Activated naive CD4-positive, alpha-beta T cell treated with anti-CD3 and anti-CD28 coated beads, Interleukin-2, amount 10 ng/mL, durations not matched to agents 7 days and 5 days (primary cell): ENCODE measurements at places on chromosomes 4 and X.

- no peak overlapping the region for H3K4me3 ChIP-seq
- DNase-seq = no peak
- no peaks in the 10 kb centered on the region for H3K4me1 ChIP-seq
- no peaks in the 10 kb centered on the region for H3K27me3 ChIP-seq
- H3K27ac ChIP-seq = no peak overlapping the region
Observed at GRCh38 chrX:34147345-34147744, 15.2 kb upstream of the FAM47A start.

DNA sequence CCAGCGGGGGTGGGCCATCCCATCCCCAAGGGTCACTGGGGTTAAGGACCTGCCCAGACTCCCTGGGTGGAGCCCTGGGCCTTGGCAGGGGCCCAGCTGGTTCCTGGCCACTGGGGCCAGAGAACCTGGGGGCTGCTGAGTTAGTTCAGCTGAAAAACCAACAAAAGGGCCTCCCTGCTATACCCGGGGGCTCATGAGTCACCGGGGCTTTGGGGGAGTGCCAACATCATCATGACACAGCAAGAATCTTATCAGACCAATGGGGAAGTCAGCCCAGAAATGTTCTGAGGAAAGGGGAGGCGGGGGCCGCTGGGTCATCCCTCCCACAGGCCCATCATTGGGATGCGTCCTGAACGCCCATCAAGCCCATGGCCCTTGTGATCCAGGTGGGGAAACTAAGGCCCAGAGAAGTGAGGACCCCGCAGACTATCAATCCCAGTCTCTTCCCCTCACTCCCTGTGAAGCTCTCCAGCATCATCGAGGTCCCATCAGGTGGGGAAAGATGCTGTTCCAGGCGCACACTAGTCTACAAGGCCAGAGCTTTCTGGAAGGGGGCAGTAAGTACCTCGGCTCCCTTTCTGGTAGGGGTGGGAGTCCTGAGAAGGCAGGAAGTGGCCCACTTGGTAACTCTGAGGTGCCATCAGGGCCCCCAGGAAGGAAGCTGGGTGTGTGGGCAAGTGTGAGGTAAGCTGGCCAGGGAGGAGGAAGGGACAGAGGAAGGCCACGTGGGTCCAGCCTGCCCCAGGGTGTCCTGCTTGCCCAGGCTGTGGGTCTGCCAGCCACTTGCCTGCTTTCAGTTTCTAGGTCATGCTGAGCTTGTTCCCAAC lies 4.5 kb downstream of the G6PD start:
- H3K4me3 ChIP-seq = peak overlapping the region; percentile 57
- peaks cover 43% of the 10 kb centered on the region for H3K4me1 ChIP-seq
- DNase-seq = no peak
- peaks cover 17% of the 10 kb centered on the region for H3K36me3 ChIP-seq

GRCh38 chrX:91108761-91109160 lies 325.9 kb upstream of the PABPC5 start:
- no peak for DNase-seq
- H3K36me3 ChIP-seq = no peaks in the 10 kb centered on the region
- H3K4me3 ChIP-seq = no peak overlapping the region
- no peaks in the 10 kb centered on the region for H3K27me3 ChIP-seq
- no peak overlapping the region for H3K27ac ChIP-seq

GRCh38 chr4:96407225-96407624 lies 567.3 kb downstream of the PDHA2 start:
- no peak overlapping the region for H3K27ac ChIP-seq
- no peaks in the 10 kb centered on the region for H3K4me1 ChIP-seq
- H3K27me3 ChIP-seq = no peaks in the 10 kb centered on the region
- no peak for DNase-seq

DNA sequence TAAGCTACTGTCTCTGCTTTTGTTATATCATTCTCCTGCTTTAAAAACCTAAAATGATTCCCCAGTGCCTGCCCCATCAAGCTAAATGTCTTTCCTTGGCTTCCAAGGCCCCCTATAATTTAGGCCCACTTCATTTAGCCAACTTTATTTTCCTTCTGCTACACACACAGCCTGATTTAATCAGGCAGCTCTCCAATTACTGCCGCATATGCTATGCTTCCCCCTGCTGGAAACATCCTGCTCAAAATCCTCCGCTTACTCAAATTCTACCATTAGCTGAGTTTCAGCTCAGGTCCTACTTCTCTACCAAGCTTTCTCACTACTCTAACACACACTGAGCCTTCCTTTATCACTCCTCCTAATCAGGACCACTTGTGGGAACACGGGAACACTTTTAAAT lies 17.0 kb downstream of the LAMP2 start:
- H3K4me3 ChIP-seq = no peak overlapping the region
- peak overlapping the region; percentile 5 for H3K27ac ChIP-seq
- H3K27me3 ChIP-seq = no peaks in the 10 kb centered on the region
- peaks cover 26% of the 10 kb centered on the region for H3K4me1 ChIP-seq
- H3K36me3 ChIP-seq = peaks cover 29% of the 10 kb centered on the region

DNA sequence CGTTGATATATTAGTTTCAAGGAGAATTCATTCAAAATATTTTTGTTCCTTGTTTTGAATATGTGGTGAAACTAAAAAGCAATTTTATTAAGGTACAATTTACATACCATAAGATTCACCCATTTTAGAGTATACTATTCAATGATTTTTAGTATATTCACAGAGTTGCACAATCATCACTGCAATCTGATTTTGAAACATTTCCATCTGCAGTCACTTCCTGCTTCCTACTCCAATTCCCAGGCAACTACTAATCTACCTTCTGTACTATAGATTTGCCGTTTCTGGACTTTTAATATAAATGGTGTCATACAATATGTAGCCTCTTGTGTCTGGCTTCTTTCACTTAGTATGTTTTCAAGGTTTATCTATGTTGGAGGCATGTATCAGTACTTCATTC lies 71.3 kb downstream of the SLC9A7 start:
- no peaks in the 10 kb centered on the region for H3K36me3 ChIP-seq
- H3K4me3 ChIP-seq = no peak overlapping the region
- no peak for DNase-seq

- H3K4me3 ChIP-seq = no peak overlapping the region
- peak overlapping the region; percentile 60 for H3K27ac ChIP-seq
- peaks cover 32% of the 10 kb centered on the region for H3K4me1 ChIP-seq
- H3K27me3 ChIP-seq = no peaks in the 10 kb centered on the region
- no peak for DNase-seq
Observed at GRCh38 chr4:119238068-119238722, 25.7 kb downstream of the USP53 start.

DNA sequence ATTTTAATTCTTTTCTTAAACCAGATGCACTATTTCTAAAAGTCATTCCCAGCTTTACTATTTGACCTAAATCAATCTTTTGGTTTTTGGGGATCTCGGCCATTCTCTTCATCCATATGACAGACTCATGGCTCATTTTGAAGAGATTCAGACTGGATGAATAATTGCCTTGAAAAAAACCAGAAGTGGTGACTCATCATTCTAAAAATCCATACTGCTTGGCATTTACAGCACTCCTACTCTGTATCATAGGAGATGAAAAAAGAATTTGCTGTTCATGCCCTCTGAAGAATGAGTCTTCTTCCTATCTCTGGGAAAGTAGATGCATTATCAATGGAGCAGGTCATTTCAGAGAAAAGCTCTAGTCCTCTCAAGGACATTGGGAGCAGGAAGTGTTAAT lies 220.5 kb upstream of the RPS6KA3 start:
- no peaks in the 10 kb centered on the region for H3K36me3 ChIP-seq
- H3K27ac ChIP-seq = no peak overlapping the region
- no peak overlapping the region for H3K4me3 ChIP-seq
- H3K27me3 ChIP-seq = peaks cover under 1% of the 10 kb centered on the region
- no peak for DNase-seq
- H3K4me1 ChIP-seq = no peaks in the 10 kb centered on the region

- peaks cover 37% of the 10 kb centered on the region for H3K27me3 ChIP-seq
- H3K27ac ChIP-seq = no peak overlapping the region
- no peak for DNase-seq
- H3K4me1 ChIP-seq = peaks cover 5% of the 10 kb centered on the region
- no peaks in the 10 kb centered on the region for H3K36me3 ChIP-seq
- H3K4me3 ChIP-seq = no peak overlapping the region
Observed at GRCh38 chrX:72060196-72060920, 71.4 kb downstream of the RTL5 start.

- H3K27ac ChIP-seq = no peak overlapping the region
- H3K4me3 ChIP-seq = no peak overlapping the region
- H3K36me3 ChIP-seq = no peaks in the 10 kb centered on the region
- H3K4me1 ChIP-seq = peaks cover 34% of the 10 kb centered on the region
Observed at GRCh38 chr4:122759639-122760310, 27.3 kb downstream of the BBS12 start.

DNA sequence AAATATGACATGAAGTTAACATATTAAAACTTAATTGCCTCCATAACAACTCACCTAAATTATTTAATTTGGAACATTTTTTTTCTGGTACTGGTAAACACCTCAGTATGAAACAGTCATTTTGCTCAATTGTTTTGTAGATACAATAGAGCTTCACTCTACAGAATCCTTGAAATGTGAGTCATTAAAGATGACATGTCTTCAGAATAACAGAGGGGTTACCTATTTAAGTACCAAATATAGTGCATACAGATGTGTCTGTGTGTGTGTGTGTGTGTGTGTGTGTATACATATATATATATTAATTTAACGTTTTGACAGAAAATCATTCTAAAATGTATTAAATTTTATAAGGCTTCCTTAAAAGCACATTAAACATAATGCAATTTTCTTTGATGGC lies 297.6 kb downstream of the INPP4B start:
- H3K4me1 ChIP-seq = peaks cover 44% of the 10 kb centered on the region
- no peak for DNase-seq
- H3K27me3 ChIP-seq = no peaks in the 10 kb centered on the region

DNA sequence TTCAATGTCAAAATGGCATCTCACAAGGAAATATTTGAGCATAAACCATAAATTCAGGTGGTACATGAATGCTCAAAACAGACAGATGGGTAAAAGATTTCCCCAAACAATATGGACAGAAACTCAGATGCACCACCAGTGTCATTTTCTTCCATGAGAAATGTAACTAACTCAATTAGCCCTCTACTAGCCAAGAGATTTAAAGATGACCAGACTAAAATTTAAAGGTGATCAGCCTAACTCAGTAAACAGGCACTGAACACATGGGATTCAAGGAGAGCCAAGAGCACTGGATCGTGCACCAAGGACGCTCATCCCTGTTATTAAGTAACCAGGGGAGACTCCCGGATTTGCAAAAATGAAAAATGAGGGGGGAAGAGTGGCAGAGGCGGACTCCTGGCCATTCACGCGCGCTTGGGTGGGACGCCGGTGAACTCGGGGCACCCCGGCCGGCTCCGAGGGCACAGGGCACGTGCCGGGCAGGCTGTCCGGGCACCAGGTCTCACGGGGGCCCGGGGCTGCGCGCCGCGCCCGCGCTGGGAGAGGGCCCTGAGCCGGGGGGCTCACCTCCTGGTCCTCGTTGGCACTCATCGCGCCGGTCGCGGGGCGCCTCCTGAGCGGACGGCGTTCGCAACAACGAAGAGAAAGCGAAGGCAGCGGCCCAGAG lies 490 bp downstream of the RWDD4 start:
- peaks cover 20% of the 10 kb centered on the region for H3K36me3 ChIP-seq
- no peaks in the 10 kb centered on the region for H3K27me3 ChIP-seq
- DNase-seq = no peak
- H3K27ac ChIP-seq = peak overlapping the region; percentile 93

- H3K4me1 ChIP-seq = no peaks in the 10 kb centered on the region
- H3K4me3 ChIP-seq = no peak overlapping the region
- no peaks in the 10 kb centered on the region for H3K27me3 ChIP-seq
Observed at GRCh38 chrX:15448010-15448639, 45.0 kb downstream of the PIR start.

- no peak overlapping the region for H3K4me3 ChIP-seq
- peaks cover 14% of the 10 kb centered on the region for H3K4me1 ChIP-seq
- no peak for DNase-seq
- H3K27ac ChIP-seq = no peak overlapping the region
- H3K36me3 ChIP-seq = no peaks in the 10 kb centered on the region
- peaks cover 18% of the 10 kb centered on the region for H3K27me3 ChIP-seq
Observed at GRCh38 chr4:140088323-140088967, 65.5 kb downstream of the MAML3 start.

DNA sequence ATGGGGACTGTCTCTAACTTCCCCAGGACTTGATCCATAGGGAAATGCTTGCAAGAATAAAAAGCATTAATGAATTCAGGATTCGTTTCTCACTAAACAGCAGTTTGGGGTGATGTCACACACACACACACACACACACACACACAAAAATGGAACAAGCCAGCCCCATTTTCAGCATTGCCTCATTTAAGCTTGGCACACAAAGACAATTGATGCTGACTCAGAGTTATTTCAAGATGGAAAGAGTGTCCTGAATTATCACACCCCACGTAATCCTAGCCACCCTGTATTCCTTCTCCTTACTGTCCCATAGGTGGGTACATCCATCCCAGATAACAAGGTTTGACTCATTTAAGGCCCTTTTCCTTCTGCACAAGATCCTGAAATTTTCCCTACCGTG lies 345.1 kb upstream of the HS3ST1 start:
- H3K27ac ChIP-seq = no peak overlapping the region
- H3K4me3 ChIP-seq = no peak overlapping the region
- DNase-seq = no peak
- H3K36me3 ChIP-seq = no peaks in the 10 kb centered on the region
- H3K27me3 ChIP-seq = no peaks in the 10 kb centered on the region

- DNase-seq = no peak
- peaks cover 26% of the 10 kb centered on the region for H3K36me3 ChIP-seq
- H3K27me3 ChIP-seq = no peaks in the 10 kb centered on the region
- peaks cover 36% of the 10 kb centered on the region for H3K4me1 ChIP-seq
Observed at GRCh38 chrX:40644176-40644575, 3.2 kb downstream of the CXorf38 start.

DNA sequence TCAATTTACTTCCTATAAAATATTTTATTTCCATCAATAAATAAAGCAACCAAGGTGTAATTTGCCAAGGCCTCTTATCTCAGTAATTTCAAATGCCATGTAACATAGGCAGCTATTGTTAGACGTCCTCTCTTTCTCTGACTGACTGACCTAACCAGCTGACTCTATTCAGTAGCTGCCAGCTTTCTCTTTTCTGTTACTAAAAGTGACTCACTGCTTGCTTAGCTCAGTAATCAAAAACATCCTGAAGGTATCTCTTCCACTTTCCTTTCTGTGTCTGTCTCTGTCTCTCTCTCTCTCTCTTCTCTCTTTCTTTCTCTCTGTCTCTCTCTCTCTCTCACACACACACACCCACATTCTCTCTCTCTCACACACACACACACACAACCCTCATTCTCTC lies 134.2 kb downstream of the SPOCK3 start:
- no peaks in the 10 kb centered on the region for H3K27me3 ChIP-seq
- no peaks in the 10 kb centered on the region for H3K36me3 ChIP-seq
- no peak for DNase-seq
- H3K27ac ChIP-seq = no peak overlapping the region
- no peaks in the 10 kb centered on the region for H3K4me1 ChIP-seq

DNA sequence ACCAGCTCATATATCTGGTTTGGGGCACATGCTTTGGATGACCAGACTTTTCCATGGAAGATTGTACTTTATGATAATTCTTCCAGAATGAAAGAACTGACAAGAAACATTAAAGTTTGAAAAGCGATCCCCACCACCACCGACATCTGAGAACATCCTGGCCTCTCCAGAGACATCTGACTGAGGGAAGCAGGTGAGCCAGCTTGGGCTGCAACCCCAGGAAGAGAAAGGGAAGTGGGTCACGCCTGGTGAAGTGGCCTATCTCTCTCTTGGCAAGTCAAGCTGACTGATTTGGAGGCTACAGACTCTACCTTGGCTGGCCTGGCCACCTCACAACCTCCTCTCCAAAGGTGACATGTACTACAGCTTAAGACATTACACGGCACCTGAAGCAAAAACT lies 20.7 kb downstream of the PARM1 start:
- H3K36me3 ChIP-seq = no peaks in the 10 kb centered on the region
- DNase-seq = no peak
- H3K4me1 ChIP-seq = no peaks in the 10 kb centered on the region
